HCT116 (cell line): ENCODE measurements at places on chromosomes 2 and 18.
A peak's percentile ranks its signal among the peaks of the same experiment; 100 is the strongest.

GRCh38 chr2:101296371-101296770, 12.1 kb downstream of the RNF149 start:
- H3K27me3 ChIP-seq, result no peaks in the 10 kb centered on the region
- no peaks in the 10 kb centered on the region for H3K4me1 ChIP-seq
- no peak overlapping the region for H3K4me3 ChIP-seq
- peaks cover 12% of the 10 kb centered on the region for H3K36me3 ChIP-seq
- DNase-seq, result no peak

DNA sequence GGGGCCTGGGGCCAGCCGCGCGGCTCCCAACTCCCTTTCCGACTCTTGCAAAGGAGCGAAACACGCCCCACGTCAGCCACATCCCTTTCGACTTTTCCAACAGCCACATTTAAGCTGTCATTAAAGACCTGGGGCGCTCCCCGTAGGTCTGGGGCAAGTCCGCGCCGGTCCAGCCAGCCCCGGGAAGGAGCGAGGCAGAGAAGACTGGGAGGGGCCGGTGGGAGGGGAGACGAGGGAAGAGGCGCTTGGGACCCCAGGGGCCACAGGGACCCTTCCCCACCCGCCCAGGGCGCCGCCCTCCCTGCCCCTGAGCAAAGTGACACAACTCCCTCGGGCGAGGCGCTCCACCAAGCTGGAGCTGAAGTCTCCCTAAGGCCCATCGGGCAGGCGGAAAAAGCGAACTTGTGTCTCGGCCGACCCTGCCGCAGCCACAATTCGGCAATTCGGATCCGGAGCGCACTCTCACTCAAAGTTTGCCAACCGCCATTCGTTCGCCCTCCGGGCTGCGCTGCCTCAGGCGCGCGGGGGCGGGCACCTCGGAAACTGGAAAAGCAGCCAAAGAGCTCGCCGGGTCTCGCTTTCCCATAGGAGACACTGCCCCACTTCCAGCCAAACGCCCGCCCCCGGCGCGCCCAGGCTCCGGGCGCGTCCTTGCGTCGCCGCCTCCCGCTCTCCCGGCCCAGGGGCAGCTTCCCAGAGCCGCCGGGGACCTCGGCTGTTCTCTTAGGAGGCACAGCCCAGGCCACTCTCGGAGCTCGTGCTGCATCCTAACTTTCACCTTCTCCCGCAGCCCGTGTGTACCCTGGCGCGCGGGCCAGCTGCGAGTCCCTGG, 1.1 kb upstream of the KCTD1 start:
- peaks cover 8% of the 10 kb centered on the region; the same call in 1 of the 2 replicates for H3K4me1 ChIP-seq
- no peaks in the 10 kb centered on the region for H3K27me3 ChIP-seq
- peak overlapping the region; percentile 88 for H3K27ac ChIP-seq
- H3K36me3 ChIP-seq, result no peaks in the 10 kb centered on the region
- peak overlapping the region; percentile 73 for H3K4me3 ChIP-seq

DNA sequence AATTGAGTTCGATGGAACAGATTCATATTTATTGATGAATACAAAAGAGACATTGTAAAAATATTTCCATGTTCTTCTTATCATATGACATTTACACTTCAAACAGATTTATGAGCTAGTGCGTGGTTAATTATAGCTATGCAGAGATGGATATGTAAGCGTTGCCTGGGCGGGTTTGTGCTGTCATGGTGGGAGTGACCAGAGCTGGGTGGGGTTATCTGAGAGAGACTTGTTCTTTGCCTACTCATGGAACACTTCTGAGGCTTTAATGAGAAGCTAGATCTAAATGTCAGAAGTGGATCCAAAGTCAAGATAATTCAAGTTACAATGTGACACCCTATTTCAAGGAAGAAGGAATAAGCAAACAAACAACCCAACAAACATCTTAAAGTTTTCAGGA, 162.3 kb upstream of the ZEB2 start:
- no peak for DNase-seq
- no peak overlapping the region for H3K4me3 ChIP-seq
- H3K4me1 ChIP-seq, result no peaks in the 10 kb centered on the region
- H3K36me3 ChIP-seq, result no peaks in the 10 kb centered on the region
- H3K27me3 ChIP-seq, result no peaks in the 10 kb centered on the region

DNA sequence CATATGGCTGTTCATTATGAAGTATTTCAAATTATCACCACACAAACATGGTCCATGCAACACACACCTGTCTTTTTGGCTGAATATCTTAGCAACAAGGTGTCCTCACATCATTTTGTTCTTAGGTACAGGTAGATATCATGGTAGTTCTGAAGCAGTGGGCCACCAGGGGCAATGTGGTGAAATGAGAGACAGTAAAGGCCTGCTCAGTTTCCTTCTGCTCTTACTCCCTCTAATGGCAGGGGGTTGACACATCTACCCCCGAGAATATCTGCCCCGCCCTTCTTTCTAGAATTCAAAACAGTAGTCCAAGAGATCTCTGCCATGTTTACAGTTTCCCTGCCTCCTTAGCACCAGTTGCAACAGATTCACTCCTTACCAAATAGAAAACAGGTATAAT, 147.0 kb upstream of the KLHL14 start:
- DNase-seq, result no peak
- no peak overlapping the region for H3K4me3 ChIP-seq
- H3K27me3 ChIP-seq, result no peaks in the 10 kb centered on the region
- H3K4me1 ChIP-seq, result 0 out of 2 replicates have a peak, but pooled peaks cover 2% of the 10 kb centered on the region
- H3K27ac ChIP-seq, result no peak overlapping the region
- no peaks in the 10 kb centered on the region for H3K36me3 ChIP-seq

DNA sequence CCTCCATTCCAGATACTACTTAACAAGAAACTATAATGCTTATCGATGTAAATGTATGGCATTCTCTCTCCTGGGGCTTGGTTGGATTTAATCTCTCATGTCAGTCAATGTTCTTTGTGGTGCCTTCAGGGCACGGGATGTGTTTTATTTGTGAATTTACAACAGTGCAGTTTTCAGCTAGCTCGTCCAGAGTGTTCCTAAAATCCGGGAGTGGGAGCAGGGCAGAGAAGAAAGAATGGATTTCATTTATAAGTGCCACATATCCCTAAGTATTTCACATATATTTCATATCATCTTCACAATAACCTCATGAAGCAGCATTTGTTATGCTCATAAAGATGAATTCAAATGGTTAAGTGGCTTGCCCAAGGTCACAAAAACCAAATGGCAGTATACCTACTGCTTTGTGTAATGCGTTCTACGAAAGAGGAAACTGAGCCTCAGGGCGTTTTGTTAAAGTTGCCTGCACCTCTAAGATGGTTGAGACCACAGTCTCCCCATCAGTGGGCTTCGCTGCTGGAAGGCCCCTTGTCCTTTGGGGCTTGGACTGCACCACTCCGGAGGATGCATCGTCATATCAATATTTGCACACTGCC, 134.7 kb upstream of the MGAT5 start:
- H3K36me3 ChIP-seq, result no peaks in the 10 kb centered on the region
- no peaks in the 10 kb centered on the region for H3K27me3 ChIP-seq
- DNase-seq, result no peak
- H3K27ac ChIP-seq, result peak overlapping the region; percentile 87
- peak overlapping the region; percentile 81 for H3K4me3 ChIP-seq
- H3K4me1 ChIP-seq, result peaks cover 15% of the 10 kb centered on the region; the same call in 1 of the 2 replicates

DNA sequence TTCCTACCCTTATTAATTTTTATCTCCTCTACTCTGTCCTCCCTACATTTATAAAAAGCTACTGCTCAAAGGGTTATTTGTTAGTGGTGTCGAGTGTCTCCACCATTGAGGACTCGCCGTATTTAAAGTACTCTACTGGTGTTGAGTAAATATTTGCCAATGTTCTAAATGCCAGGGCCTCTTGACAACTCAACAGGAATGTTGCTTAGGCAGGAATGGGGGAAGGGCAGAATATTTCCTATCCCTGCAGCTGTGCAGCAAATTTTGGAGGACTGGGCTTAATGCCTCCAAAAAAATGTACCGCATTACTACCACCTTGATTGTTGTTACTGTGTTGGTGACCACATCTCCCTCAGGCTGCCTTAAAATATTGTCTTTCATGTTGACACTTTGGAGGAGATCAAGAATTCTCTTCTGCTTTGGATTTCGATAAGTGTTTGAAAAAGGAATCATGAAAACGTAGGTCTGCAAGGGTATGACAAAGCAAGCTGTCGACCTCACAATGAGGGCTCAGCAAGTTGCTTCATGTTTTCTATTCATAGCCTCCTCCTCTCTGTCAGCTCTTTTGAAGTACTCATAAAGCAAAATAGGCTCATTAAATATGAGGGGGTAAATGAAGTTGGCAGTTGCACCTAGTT, 84.3 kb downstream of the EFEMP1 start:
- H3K4me3 ChIP-seq, result no peak overlapping the region
- no peaks in the 10 kb centered on the region for H3K36me3 ChIP-seq
- no peaks in the 10 kb centered on the region for H3K27me3 ChIP-seq
- no peak for DNase-seq
- H3K4me1 ChIP-seq, result no peaks in the 10 kb centered on the region
- H3K27ac ChIP-seq, result no peak overlapping the region
